ENCODE measurements at places on chromosomes 1 and 21.

- DNase-seq, result peak; percentile 4
Measured at GRCh38 chr1:8603220-8603616, 214.2 kb downstream of the RERE start.

DNA sequence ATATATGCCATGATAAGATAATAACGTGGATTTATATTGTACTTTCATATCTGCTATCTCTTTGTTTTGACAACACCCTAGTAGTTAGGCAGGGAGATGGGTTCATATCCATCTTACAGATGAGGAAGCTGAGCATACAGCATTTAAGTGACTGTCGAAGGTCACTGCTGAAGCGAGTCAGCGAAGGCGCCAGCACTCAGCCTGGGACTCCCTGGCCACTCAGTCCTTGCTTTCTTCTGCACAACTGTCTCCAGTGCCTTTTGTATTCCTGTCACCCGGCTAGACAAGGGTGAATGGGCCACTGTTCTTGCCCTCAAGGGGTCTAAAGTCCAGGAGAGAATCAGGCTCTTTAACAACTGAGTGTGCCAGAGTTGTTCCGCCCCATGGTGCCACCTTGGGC lies 3.1 kb downstream of the ARHGEF10L start:
- DNase-seq, result no peak

DNA sequence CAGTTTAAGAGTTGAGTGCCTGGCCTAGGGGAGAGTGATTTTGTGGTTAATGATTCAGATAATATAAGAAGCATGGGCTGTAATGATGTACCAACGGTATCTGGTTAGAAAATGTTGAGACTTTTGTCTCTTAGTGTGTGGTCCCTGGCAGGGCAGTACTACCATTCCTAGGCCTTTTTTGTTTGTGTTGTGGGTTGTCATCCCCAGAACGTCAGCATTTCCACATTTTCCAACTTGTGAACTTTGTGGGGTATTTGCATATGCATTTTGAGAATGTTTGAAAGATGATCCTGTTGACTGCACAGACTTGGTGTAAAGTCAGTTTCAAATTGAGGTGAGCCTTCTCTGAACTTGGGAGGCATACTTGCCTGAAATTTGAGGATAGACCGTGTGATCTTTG lies 11.4 kb downstream of the NEK7 start:
- no peak for DNase-seq

DNA sequence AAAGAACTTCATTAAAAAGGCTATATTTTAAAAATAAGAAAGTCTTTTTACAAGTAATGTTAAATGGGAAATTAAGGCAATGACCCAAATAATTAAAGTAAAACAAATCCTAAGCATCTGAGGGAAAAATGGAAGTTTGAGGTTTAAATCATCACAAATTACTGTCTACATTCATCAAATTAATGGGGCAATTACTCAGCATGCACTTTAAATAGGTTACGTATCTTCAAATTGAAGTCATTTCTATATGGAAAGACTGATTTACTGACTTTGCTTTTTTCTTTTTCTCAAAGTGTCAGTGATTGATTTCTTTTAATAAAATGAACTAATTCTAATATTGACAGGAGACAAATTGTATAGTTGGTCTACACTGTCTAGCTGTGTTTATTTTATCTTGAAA lies 1452.3 kb downstream of the NCAM2 start:
- DNase-seq, result no peak

DNA sequence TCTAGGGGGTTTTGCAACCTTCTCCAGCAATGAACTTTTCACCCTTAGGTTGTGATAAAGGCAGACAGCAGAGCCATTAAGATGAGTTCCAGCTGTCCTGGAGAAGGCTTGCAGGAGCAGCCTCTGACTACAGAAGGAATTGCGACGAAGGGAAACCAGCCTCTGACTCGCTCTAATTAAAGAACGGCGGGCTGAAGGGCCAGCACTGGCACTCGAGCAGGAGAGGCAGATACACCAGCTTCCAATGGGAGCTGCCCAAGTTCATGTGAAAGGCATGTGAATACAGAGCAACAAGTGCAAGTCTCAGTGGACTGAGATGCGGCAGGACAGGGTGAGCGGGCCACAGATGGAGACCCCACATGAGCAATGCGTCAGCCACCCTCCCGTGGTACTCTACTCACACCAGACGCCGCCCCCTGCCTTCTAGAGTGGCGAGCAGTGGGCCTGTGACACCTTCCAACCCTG lies 15.7 kb downstream of the RCC2 start:
- DNase-seq, result no peak

DNA sequence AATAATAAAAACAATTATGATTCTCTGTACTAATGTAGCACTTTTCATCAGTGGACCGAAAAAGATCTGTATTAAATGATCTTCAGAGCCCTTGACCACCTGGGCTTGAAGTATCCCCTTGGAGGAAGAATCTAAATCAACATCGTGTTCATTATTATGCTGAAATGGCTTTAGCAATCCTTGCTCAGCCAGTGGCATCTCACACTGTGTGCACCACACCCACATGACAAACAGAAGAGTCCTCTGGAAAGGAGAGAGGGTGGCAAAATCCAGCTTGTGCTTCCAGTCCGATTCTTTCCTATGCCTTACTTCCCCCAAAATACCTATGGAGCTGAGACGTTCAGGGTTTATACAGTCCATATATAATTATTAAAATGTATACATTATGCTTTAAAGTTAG lies 318.5 kb upstream of the RUNX1 start:
- DNase-seq, result no peak

DNA sequence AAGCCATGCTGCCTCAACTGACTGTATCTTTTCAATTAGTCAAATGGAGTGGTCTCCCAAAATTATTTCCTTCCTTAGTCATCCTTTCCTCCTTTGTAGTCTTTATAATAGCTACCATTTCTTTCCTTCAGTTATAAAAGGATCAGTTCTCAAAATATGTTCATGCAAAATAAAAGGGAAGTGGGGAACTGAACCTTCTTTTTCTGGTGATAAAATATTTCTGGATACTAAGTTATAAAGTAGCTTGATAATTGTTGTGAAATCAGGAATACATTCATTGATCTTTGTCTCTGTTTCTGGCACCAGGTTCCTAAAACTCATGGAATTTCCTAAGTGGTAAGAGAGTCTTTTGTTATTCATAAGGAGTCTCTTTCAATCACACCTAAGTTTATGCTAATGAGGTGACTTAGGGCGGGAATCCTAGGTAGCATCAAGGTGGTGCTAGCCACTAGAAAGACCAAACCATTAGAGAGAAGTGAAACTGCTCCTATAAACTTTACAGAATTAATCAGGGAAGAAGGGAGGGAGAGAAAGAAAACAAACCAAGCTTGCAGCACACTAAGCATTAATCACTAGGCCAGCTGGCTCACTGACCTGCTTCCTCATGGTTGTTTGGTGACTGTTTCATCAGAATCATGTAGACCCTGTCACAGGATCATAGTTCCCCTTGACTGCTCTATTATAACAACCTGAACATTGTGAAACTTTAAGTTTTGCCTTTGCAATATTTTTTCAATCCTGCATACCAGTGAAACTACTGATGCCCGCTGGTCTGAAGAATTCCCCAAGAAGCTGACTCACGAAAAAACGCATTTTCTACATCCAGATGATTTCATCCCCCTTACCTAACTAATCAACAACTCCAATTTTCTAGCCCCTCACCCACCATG lies 161.6 kb upstream of the PTBP2 start:
- DNase-seq, result no peak

DNA sequence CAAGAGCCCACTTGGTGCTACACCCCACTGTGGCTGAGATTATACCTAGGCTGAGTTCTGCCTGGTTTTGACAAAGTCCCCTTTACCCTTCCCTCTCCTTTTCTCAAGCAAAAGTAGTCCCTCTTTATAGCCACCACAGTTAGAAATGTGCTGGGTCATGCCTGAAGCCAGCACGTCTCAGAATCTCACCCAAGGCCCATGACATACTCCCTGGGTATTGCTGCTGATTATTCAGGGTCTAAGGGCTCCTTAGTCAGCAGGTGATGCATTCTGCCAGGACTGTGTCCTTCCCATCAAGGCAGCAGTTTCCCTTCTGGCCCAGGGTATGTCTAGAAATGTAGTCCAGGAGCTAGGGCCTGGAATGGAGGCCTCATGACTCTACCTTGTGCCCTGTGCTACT lies 67.3 kb upstream of the COX20 start:
- DNase-seq, result no peak

GRCh38 chr1:225944951-225945350 lies 3.9 kb upstream of the LEFTY2 start:
- DNase-seq, result no peak

DNA sequence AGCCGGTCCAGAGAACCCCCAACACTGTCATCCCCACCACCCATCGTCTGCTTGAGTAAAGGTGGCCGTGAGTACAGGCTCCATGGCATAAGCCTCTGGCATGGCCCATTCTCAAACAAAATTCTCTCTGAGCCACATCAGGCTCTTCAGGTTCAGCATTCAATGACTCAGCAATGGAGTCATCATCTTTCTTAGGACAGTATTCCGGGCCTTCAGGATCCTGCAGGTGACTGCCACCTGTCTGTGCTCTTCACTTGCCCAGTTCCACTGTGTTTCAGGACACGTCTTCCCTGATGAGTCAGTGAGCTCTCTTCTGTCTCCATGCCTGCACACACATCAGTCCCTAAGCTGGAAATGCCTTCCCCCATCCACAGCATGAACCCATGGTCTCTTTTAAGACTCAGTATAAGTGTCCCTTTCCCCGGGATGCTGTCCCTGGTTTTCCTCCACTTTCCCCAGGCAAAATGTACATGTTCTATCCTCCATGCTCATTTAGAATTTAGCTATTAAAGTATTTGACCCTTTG lies 81.1 kb upstream of the FGGY start:
- DNase-seq, result no peak

GRCh38 chr1:112805155-112805853 lies 90.2 kb upstream of the PPM1J start:
- DNase-seq, result no peak

- no peak for DNase-seq
Measured at GRCh38 chr21:44654576-44655175, at the start of gene KRTAP12-4. Gene KRTAP12-4, minus strand, starts transcription at chr21:44654659. Its CDS starts 45 bp downstream, at chr21:44654614.

GRCh38 chr1:66217021-66217420 lies 316.9 kb upstream of the SGIP1 start:
- DNase-seq, result no peak

DNA sequence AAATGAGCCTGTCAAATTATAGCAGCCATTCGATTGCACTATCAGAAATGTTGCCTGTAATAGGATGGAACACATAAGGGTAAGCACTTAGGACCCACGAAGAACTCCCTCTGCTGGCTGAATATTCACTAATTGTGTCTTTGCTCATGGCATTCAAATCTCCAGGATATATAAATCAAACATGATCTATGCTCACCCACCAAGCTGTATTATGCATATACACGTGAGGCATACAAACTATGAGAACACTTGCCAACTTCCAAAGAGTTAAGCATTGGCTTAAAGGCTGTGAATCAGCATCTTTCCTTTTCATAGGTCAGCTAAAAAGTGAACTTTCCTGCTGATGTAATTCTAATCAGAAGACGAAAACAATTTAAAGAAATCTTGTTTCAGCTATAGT lies 34.5 kb downstream of the TMPRSS15 start:
- DNase-seq, result no peak

DNA sequence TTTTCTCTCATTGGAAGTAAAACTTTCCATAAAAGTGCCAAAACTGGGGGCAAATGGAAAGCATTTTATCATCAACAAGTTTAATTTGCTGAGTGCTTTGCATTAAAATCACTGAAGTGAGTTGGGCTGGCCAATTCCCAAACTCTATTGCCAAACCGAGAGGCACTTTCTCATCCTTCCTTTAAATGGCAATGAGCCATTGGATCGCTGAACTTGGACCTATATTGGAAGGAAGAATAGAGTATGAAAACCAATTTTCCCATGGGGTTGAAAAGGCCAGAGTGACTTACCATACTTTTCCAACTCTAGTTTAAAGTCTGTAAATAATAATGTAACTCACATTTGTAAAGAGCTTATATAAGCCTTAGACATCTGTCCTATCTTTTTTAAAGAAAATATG lies 189.1 kb upstream of the C1orf87 start:
- DNase-seq, result no peak

DNA sequence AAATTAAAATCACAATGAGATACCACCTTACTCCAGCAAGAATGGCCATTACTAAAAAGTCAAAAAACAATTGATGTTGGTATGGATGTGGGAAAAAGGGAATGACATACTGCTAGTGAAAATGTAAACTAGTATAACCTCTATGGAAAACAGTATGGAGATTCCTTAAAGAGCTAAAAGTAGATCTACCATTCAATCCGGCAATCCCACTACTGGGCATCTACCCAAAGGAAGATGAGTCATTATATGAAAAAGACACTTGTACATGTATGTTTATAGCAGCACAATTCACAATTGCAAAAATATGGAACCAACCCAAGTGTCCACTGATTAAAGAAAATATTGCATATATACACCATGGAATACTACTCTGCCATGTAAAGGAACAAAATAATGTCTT lies 37.2 kb downstream of the SUSD4 start:
- no peak for DNase-seq

DNA sequence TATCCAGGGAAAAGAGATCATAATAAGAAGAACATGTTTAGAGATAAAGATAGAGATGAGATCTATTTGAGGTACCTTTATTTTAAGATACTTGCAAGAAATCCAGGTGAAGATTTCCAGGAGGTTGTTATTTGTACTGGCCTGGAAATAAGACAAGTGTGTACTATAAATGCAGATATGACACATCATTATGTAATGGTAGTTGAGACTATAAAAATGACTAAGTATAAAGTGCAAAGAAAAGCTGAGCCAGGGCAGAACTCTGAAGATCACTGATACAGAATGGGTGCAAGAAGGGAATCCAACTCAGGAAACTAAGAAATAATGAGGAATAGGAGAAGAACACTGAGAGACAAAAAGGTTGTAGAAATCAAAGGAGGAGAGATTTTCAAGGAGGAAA lies 378.2 kb upstream of the PBX1 start:
- no peak for DNase-seq

GRCh38 chr1:63812071-63812700 lies 38.4 kb downstream of the ROR1 start:
- no peak for DNase-seq

- DNase-seq, result peak; percentile 25
Measured at GRCh38 chr21:41622831-41623548, 115.0 kb upstream of the TMPRSS2 start.

DNA sequence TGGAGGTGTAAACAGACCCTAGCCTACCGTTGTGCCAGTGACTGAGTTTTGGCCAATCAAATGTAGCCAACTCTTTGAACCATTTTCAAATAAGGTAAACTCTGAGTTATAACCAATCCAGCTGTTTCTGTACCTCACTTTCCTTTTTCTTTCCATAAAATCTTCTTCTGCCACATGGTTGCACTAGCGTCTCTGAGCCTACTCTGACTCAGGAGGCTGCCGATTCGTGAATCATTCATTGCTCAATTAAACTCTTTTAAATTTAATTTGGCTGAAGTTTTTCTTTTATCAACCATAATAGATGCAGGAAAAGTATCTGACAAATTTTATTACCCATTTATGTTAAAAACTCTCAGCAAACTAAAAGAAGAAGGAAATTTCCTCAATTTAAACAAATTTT lies 111.5 kb upstream of the LYPLAL1 start:
- DNase-seq, result no peak

GRCh38 chr1:234256359-234256758 lies 116.9 kb upstream of the COA6 start:
- DNase-seq, result no peak

Data from stimulated activated CD4-positive, alpha-beta T cell treated with anti-CD3 and anti-CD28 coated beads, TNF-alpha, amount 100 ng/mL, for 48 hours (primary cell).